ENCODE measurements at places on chromosomes 5 and 9.

GRCh38 chr5:80266566-80266965 lies 10.7 kb upstream of the SERINC5 start:
- DNase-seq: no peak

GRCh38 chr9:97773723-97774122 lies 76.6 kb upstream of the XPA start:
- no peak for DNase-seq

DNA sequence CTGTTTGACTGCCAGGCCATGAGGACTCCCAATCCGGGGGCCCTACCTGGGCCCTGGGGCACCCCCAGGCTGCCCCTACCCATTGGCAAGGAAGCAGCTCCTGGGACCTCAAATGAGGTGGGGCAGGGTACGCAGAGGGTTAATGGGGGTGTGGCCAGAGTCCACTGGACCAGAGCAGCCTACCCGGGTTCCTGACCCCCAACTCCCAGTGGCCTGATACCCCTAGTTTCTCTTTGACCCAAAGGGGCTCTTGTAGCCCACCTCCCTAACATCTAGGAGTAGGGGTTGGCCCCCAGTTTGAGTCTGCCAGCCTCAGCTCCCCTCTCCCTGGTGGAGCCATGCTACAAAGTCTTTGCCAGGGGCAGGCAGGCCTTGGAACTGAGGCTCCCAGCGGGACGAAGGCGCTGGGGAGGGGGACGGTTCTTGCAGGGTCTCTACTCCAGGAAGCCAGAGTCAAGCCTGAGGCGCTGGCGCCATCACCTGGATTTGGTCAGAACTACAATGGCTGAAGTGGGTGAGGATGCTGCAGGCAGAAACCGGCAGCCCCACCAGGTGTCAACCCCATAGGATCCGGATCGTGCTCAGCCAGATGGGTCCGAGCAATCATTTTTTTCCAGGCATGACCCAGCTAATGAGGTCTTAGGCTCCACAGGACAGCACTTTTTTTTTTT lies 8.4 kb upstream of the CERCAM start:
- DNase-seq: peak; percentile 41

DNA sequence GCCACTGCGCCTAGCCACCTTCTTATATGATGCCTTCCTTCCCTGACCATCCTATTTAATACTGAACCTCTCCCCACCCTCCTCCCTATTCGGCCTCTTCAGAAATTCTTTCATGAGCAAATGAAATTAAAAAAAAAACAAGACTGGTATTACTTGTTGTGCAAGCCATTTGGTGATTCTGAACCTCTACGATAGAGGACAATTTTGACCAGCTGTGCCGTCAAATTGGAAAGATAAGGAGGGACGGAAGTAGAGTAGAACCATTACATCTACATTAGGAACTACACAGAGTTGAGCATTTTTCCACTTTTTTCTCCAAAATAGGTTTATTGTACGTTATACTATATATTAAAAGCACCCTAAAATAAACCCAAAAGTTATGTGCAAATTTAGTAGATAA lies 2.9 kb downstream of the DHX29 start:
- no peak for DNase-seq

- no peak for DNase-seq
Observed at GRCh38 chr5:124922255-124922975, 176.0 kb upstream of the ZNF608 start.

GRCh38 chr9:133239533-133240090 lies 30.6 kb upstream of the OBP2B start:
- DNase-seq: no peak

GRCh38 chr5:180494510-180495181 lies 467 bp downstream of the CNOT6 start:
- peak; percentile 49 for DNase-seq

- no peak for DNase-seq
Observed at GRCh38 chr9:18684593-18685317, 210.8 kb downstream of the ADAMTSL1 start.

DNA sequence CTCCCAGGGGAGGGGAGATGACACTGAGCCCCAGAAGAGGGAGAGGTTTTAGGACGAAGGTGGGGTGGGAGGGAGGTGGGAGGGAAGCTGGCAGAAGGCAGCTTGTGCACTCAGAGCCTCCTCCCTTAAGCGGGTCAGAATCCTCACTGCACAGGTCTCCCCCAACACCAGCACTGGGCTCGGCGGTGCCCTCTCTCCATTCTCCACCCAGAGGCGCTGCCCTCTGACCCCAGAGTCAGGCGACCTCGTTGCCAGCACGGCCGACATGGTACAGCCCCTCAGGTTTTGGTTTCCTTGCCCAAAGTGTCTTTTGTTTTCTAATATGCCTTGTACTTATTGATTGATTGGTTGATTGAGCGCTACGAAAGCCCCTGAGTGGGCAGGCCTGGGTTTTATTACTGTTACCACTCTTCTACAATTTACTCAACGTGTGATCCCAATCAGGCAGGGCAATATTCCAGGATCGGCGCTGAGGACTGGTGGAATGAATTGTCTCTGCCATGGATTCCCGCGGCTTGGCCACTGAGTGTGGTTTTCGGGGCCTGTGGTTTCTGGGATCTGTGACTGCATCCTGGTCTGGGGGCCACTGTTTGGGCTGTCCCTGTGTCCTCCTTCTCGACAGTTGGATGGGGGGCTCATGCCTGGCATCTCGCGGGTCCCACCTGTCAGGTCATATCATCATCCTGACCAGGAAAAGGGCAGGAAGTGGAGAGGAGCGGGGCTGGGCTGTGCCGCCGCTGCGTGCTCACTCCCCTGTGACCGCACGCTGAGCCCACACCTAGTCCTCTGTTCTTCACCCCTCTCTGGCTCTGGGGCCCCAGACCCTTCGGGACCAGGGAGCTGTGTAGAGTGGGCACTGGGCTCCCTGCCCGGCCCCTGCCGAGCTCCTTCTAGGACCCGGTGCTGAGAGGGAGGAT lies 9.6 kb upstream of the FCN2 start:
- DNase-seq: no peak

DNA sequence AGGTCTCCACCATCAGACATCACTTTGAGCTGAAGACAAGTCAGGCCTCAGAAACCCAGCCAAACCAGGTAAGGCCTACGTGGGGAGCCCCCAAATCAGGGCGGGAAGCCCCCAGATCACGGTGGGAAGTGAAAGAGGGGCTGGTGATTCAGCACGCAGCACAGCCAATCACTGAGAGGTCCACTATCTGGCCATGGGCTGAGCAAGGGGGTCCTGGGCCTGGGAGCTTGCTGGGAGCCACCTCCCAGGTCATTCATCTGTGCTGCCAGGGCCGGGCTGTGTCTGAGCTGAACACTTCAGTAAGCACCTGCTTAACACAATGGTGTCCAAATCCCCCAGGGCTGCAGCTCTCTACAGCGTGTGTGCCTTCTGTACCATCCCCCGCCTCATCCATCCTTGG lies 15.5 kb downstream of the MED10 start:
- DNase-seq: no peak

GRCh38 chr5:118891252-118891651 lies 97.1 kb downstream of the DTWD2 start:
- DNase-seq: no peak

DNA sequence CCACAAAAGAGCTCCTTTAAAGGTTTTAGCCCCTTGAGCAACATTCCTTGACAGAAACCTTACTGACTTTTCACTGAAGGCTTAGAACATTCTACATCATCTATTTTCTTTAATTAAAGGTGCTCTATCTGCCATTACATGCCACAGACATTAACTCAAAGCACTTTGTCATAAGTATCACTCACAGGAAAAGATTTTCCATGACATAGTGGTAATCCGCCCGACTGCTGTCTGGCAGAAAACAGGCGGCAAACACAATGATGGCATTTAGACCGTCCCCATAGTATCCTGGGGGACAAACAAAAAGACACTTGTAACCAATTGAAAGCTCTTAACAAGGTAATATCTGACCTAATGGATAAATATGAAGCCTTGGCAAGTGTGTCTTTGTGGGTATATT lies 126.2 kb upstream of the PCA3 start:
- DNase-seq: no peak

GRCh38 chr5:172730981-172731679 lies 39.9 kb downstream of the DUSP1 start:
- DNase-seq: no peak

DNA sequence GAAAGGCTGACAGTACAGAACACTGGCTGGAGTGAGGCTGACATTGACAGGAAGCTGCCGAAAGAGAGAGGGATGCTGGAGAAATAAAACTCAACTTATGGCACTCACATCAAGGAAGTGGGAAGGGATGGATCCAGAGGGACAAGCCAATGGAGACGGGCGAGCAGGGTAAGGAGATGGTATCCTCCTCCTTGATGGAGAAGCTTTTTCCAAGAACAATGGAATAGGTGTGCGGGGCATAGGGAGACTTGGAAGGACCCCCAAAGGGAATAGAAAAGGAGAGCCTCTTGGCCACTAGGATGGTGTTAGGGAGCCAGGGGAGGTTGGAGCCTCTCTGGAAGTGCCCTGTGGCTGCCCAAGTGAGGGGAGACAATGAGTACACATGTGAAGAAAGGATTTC lies 58.4 kb upstream of the GRHPR start:
- no peak for DNase-seq

DNA sequence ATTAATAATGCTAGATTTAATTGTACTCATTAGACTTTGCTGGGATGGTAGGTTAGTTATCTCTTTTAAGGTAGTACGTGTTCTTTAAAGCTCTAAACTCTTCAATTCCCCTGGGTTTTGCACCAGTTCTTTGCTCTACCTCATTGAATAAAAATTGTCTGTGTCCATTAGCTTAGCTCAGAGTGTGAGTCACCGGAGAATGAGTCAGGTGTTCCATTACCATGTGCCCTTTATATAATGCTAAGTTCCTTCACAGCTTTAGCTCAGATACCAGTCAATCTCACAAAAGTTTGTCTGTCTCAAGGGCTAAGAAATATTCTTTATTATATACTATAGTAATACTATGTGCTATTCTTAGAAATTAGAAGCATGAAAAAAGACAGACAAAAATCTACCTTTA lies 339.4 kb downstream of the PRELID2 start:
- no peak for DNase-seq

GRCh38 chr5:141714542-141715310 lies 32.7 kb upstream of the ARAP3 start:
- DNase-seq: no peak

GRCh38 chr5:37208883-37209797 lies 40.0 kb downstream of the CPLANE1 start:
- peak; percentile 10 for DNase-seq

DNA sequence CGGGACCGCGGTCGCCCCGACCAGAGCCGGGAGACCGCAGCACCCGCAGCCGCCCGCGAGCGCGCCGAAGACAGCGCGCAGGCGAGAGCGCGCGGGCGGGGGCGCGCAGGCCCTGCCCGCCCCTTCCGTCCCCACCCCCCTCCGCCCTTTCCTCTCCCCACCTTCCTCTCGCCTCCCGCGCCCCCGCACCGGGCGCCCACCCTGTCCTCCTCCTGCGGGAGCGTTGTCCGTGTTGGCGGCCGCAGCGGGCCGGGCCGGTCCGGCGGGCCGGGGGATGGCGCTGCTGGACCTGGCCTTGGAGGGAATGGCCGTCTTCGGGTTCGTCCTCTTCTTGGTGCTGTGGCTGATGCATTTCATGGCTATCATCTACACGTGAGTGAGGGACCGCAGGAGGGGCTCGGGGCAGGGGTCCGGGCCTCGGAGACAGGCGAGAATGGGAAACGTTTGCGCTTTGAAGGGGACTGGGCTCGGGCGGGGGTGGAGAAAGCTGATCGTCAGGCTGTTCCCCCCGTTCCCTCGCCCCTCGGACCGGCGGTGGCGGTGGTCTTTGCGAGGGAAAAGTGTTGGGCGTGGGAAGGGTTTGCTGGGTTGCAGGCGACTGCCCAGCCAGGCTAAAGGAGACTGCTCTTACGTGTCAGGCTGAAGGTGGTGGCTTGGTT lies 457 bp downstream of the UGCG start:
- peak; percentile 50 for DNase-seq

GRCh38 chr9:297104-297972 lies 82.7 kb downstream of the DOCK8 start:
- DNase-seq: no peak

- no peak for DNase-seq
Observed at GRCh38 chr5:59182760-59183159, 599.9 kb downstream of the RAB3C start.

DNA sequence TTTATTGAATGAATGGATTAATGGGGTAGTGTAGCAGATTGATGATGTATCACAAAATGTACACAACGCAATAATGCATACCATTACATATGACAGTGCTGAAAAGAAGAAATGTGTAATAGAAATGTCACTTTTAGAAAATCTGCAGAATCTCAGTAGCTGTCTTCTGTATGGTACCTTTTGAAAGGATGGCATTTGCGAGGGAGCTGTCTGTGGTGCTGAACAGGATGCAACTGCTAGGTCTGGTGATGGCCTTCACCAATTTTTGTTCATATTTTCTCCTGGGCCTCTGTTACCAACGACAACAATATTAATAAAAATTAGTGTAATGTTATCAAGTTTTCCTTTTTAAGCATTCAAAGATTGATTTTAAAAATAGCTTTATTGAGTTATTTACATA lies 36.2 kb upstream of the OTULIN start:
- DNase-seq: peak; percentile 52

GRCh38 chr5:157473383-157474320 lies 13.6 kb downstream of the NIPAL4 start:
- no peak for DNase-seq

- DNase-seq: no peak
Observed at GRCh38 chr9:99860266-99860665, 38.6 kb downstream of the NR4A3 start.

GRCh38 chr9:121160025-121160424 lies 41.6 kb downstream of the RAB14 start:
- DNase-seq: no peak
